Stimulated activated CD8-positive, alpha-beta memory T cell treated with anti-CD3 and anti-CD28 coated beads, Interleukin-15, amount 100 ng/mL, for 48 hours (primary cell): ENCODE measurements at places on chromosomes 16 and 17.

DNA sequence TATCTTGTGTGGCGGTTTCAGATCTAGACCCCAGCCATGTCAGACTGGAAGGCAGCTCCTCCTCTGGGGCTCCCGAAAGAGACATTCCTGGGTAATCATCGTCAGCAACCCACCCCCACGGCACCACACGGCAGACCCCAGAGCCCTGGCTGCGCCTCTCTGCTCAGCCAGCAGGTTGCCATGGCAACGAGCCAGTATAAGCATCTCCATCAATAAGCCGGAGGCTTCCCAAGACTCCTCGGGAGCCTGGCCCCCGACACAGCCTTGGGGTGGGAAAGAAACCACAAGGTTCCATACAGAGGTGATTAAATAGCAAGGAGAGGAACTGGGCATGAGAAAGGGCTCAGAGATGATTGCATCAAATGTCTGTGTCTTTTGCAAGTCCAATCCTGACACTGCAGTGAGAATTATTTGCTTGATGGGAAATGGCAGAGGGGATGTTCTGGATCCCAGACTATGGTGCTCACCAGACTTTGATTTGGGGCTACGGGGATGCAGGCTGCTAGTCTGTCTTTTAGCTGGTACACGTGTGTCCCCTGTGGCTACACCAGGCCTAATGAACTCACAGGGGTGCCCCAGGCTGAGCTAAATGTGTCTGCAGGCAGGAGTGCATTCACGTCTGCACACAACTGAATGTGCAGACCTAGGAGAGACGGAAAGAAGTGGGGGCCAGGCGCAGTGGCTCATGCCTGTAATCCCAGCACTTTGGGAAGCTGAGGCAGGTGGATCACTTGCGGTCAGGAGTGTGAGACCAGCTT, 320.5 kb upstream of the TNRC6C start:
- DNase-seq: no peak

DNA sequence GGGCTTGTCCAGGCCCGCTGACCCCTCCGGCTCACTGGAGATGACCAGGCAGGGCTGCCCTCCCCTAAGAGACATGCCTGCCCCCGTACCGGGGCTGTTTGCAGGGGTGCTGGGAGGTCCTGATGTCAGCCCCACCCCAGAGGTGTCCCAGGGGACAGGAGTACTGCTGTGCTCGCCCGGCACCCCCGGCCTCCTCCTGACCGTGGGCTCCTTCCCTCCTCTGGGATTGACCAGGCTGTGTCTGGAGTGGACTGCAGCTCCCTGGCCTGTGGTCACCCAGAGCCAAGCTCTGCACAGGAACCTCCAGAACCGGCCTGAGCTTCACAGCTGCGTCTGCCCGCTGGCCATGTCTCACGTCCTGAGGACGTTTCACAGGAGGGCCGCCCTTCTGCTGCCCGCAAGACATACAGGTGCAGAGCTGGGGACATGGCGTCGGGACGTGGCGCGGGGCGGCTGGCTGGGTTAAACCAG, 53.2 kb downstream of the LMF1 start:
- no peak for DNase-seq

GRCh38 chr16:25013751-25014499, 1.2 kb downstream of the ARHGAP17 start:
- DNase-seq: no peak

DNA sequence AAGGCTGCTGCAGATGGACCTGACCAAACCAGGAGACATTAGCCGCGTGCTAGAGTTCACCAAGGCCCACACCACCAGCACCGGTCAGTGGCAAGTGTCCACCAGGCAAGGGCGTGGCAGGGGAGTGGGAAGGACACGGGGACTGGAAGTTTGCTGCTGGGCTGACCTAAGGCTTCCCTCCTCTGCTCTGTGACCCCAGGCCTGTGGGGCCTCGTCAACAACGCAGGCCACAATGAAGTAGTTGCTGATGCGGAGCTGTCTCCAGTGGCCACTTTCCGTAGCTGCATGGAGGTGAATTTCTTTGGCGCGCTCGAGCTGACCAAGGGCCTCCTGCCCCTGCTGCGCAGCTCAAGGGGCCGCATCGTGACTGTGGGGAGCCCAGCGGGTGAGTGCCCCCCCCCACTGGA, 4.8 kb downstream of the HSD11B2 start:
- no peak for DNase-seq

DNA sequence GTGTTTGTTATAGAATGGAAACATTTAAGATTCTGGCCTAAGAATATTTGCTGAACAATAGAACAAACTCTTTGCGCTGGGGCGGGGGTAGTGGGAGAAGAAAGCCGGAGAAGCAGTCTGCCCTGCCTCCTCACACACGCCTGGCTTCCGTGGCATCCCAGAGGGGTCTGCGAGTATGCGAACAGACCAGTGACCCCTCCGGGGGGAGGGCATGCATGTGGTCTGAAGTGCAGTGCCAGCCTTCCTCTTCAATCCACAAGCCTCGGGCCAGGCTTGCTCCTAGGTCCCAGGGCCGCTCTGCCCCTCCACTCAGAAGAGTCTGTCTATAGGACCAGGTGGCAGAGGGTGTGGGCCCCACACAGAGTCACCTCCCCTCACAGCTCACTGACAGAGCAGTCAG, 14.1 kb upstream of the IGFALS start:
- no peak for DNase-seq
